ENCODE measurements at places on chromosomes 13 and 19. TPM values are rescaled to one million over a fixed set of nuclear protein-coding genes. Genes with fewer than 3 reads are reported as not detected.

GRCh38 chr13:96426167-96426566 lies 336.3 kb downstream of the HS6ST3 start:
- no peak for DNase-seq
- no peaks in the 10 kb centered on the region for H3K36me3 ChIP-seq
- no peaks in the 10 kb centered on the region for H3K4me1 ChIP-seq
- H3K27ac ChIP-seq = no peak overlapping the region
- no peaks in the 10 kb centered on the region for H3K27me3 ChIP-seq
- no peak overlapping the region for H3K4me3 ChIP-seq

The ADGRE3 gene
- not detected for total RNA-seq

DNA sequence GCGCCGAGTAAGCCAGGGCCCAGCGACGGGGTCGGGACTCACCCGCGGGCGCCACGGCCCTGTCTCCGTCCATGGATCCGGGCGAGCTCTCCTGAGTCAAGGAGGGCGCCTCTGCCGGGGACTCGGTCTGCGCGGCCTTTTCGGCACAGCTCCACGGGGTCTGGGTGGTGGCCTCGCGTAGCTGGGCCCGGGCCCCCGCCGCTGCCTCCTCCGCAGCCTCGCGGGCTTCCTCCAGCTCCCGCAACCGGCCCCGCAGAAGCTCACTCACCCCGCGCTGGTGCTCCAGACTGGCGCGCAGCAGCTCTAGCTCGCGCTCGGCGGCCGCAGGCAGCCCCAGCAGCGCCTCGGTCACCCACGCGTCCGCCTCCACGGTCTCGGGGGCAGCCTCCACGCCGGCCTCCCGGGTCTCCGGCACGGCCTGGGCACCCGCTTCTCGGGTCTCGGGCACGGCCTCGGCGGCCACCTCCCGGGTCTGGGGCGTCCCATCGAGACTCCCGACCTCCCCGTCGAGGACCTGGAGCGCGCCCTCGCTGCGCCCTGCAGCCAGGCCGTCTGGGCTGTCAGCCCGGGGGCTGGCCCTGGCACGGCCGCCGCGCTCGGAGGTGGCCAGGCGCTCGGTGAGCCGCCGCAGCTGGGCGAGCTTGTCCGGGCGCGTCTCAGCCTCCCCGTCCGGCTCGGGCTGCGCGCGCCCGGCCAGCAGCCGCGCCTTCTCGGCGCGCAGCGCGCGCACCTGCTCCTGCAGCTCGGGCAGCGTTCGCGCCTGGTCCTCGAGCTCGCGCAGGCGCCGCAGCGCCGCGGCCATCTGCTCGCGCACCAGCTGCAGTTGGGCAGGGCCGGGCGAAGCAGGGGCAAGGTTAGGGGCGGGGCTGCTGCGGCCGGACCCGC lies 8.4 kb downstream of the KANK3 start:
- peak overlapping the region; percentile 56 for H3K4me3 ChIP-seq
- peaks cover 3% of the 10 kb centered on the region for H3K4me1 ChIP-seq
- peak; percentile 83 for DNase-seq
- H3K27me3 ChIP-seq = peaks cover 30% of the 10 kb centered on the region

The UBE2L5 gene
- 0.21 TPM for total RNA-seq

The UGGT2 gene
- 21.9 TPM for total RNA-seq

DNA sequence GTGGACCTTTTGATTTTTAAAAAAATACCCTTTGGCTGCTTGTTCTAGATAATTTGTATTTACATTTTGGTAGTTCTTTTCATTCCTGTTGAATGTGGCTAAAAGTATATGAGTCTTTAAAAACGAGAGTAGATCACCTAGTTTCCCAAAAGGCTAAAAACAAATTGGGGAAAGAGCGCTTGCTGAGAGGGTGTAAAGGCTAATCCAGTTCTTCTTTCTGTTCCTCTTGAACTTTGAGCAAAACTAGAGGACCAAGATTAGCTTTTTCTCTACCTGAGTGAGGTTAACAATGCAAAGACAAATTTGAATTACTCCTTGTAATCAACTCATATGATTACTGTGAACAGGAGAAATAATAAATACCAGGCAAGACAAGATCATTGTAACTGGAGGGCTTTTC lies 2513.2 kb downstream of the PCDH9 start:
- H3K4me1 ChIP-seq = no peaks in the 10 kb centered on the region
- no peaks in the 10 kb centered on the region for H3K36me3 ChIP-seq
- no peak overlapping the region for H3K27ac ChIP-seq
- H3K27me3 ChIP-seq = no peaks in the 10 kb centered on the region

GRCh38 chr13:99489028-99489427 lies 12.2 kb upstream of the TM9SF2 start:
- no peak overlapping the region for H3K4me3 ChIP-seq
- no peak overlapping the region for H3K27ac ChIP-seq
- no peaks in the 10 kb centered on the region for H3K4me1 ChIP-seq
- no peak for DNase-seq
- H3K27me3 ChIP-seq = no peaks in the 10 kb centered on the region

The AMER2 gene
- 0.57 TPM for total RNA-seq

- no peaks in the 10 kb centered on the region for H3K27me3 ChIP-seq
- no peak for DNase-seq
- no peak overlapping the region for H3K27ac ChIP-seq
- H3K4me3 ChIP-seq = no peak overlapping the region
- no peaks in the 10 kb centered on the region for H3K4me1 ChIP-seq
Measured at GRCh38 chr13:102020611-102021216, 381.1 kb downstream of the FGF14 start.

The KIR3DL2 gene
- total RNA-seq = not detected

The OR10H1 gene
- not detected for total RNA-seq

The C1QTNF9B gene
- not detected for total RNA-seq

DNA sequence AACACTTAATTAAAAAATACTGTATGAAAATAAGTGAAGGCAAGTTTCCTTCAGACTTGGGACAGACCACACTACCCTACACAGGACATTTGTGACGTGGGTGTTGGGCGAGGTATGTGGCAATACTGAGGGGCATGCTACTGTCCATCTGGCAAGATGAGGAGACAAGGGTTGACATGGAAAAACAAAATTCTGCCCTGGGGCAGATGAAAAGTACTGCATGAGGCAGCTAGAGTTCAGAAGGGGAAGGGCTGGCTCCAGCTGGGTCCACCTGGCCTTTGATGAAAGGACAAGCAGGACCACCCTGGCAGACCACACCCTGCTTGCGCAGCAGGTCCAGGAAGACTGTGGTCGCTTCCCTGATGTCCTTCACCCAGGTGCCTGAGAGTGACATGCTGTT lies 43.2 kb downstream of the LATS2 start:
- H3K4me1 ChIP-seq = peaks cover 3% of the 10 kb centered on the region
- no peak overlapping the region for H3K4me3 ChIP-seq
- no peaks in the 10 kb centered on the region for H3K27me3 ChIP-seq
- peaks cover 3% of the 10 kb centered on the region for H3K36me3 ChIP-seq
- no peak for DNase-seq

The KIRREL2 gene
- 4.6 TPM for total RNA-seq

The KLHL1 gene
- total RNA-seq = not detected

GRCh38 chr13:106291006-106291405 lies 244.5 kb downstream of the EFNB2 start:
- no peak for DNase-seq
- H3K4me3 ChIP-seq = no peak overlapping the region
- no peak overlapping the region for H3K27ac ChIP-seq
- H3K36me3 ChIP-seq = no peaks in the 10 kb centered on the region

The LILRB4 gene
- total RNA-seq = not detected

The PSG1 gene
- not detected for total RNA-seq

GRCh38 chr13:28684257-28684656 lies 25.3 kb downstream of the POMP start:
- H3K27me3 ChIP-seq = no peaks in the 10 kb centered on the region
- H3K4me1 ChIP-seq = peaks cover 10% of the 10 kb centered on the region
- H3K4me3 ChIP-seq = no peak overlapping the region
- peak; percentile 68 for DNase-seq

- H3K36me3 ChIP-seq = no peaks in the 10 kb centered on the region
- H3K4me1 ChIP-seq = no peaks in the 10 kb centered on the region
- H3K27me3 ChIP-seq = no peaks in the 10 kb centered on the region
- no peak overlapping the region for H3K4me3 ChIP-seq
- no peak for DNase-seq
Measured at GRCh38 chr13:20258208-20258962, 26.3 kb upstream of the GJB6 start.

- H3K36me3 ChIP-seq = no peaks in the 10 kb centered on the region
- DNase-seq = no peak
- no peak overlapping the region for H3K27ac ChIP-seq
- no peaks in the 10 kb centered on the region for H3K27me3 ChIP-seq
- H3K4me3 ChIP-seq = no peak overlapping the region
Measured at GRCh38 chr13:32334671-32335070, 19.4 kb downstream of the BRCA2 start.

- no peaks in the 10 kb centered on the region for H3K36me3 ChIP-seq
- peaks cover 27% of the 10 kb centered on the region for H3K27me3 ChIP-seq
- no peak overlapping the region for H3K4me3 ChIP-seq
- DNase-seq = no peak
Measured at GRCh38 chr19:50669302-50670101, 20.3 kb downstream of the C19orf81 start.

The NRTN gene
- 5.3 TPM for total RNA-seq

The ZNF534 gene
- total RNA-seq = not detected

DNA sequence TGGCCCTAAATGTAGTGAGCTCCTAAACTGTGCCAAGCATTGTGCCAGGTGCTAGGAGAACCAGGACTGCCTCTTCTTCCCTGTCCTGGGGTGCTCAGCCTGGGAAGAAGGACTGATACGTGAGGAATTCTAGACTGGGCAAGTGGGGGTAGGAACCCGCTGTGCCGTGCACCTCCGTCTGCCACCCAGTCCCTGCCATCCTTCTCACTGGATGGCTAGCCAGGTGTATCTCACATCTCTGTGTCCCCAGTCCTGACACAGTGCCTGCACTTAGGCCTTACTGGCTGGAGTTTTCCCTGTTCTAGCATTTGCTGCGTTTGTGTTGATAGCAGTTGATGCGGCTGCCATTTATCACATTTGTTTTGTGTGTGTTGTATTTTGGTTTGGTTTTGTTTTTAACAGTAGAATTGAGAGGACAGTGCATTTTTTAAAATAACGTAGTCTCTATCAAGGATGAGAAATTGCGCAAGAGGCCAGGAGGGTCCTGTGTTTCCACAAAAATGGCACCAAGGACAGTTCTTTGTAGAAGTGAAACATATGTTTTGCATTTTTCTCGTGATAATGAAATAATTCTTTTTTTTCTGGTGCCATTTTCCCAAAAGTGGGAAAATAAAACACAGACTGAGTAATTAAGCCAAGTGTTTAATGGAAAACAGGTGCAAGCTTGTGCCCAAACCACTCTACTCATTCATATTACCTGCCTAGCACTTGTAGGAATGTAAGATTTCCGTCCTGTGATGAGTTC lies 4.7 kb upstream of the GPR183 start:
- no peak overlapping the region for H3K27ac ChIP-seq
- H3K4me1 ChIP-seq = no peaks in the 10 kb centered on the region
- DNase-seq = no peak
- no peaks in the 10 kb centered on the region for H3K36me3 ChIP-seq
- H3K4me3 ChIP-seq = no peak overlapping the region
- H3K27me3 ChIP-seq = no peaks in the 10 kb centered on the region

- no peaks in the 10 kb centered on the region for H3K4me1 ChIP-seq
- H3K27me3 ChIP-seq = no peaks in the 10 kb centered on the region
- no peaks in the 10 kb centered on the region for H3K36me3 ChIP-seq
- no peak overlapping the region for H3K27ac ChIP-seq
Measured at GRCh38 chr13:35599384-35599783, 122.9 kb upstream of the MAB21L1 start.

Data from H1 (cell line).